Retinal pigment epithelial cell (primary cell): ENCODE measurements at places on chromosomes 2 and 18.

- no peak for DNase-seq
Measured at GRCh38 chr2:200136655-200137054, 169.8 kb upstream of the SPATS2L start.

- DNase-seq: no peak
Measured at GRCh38 chr2:98252038-98252773, 94.0 kb upstream of the CNGA3 start.

DNA sequence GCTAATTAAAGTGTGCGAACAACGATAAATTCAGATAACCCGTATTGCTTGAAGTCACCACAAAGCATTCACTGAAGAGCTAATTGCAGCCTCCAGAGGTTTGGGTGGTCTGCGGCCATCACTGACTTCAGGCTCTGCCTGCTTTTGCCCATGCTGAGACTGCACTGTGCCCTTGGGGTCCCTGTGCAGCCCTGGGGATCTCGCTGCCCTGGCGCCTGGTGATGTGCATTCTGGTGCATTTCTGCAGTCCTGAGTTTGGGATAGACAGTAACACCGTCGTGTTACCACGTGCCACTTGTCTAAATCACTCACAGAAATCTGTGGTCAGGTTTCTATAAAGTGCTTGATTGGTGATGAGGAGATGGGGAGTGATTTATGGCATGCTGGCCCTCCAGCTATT, 27.6 kb downstream of the LDLRAD4 start:
- no peak for DNase-seq

DNA sequence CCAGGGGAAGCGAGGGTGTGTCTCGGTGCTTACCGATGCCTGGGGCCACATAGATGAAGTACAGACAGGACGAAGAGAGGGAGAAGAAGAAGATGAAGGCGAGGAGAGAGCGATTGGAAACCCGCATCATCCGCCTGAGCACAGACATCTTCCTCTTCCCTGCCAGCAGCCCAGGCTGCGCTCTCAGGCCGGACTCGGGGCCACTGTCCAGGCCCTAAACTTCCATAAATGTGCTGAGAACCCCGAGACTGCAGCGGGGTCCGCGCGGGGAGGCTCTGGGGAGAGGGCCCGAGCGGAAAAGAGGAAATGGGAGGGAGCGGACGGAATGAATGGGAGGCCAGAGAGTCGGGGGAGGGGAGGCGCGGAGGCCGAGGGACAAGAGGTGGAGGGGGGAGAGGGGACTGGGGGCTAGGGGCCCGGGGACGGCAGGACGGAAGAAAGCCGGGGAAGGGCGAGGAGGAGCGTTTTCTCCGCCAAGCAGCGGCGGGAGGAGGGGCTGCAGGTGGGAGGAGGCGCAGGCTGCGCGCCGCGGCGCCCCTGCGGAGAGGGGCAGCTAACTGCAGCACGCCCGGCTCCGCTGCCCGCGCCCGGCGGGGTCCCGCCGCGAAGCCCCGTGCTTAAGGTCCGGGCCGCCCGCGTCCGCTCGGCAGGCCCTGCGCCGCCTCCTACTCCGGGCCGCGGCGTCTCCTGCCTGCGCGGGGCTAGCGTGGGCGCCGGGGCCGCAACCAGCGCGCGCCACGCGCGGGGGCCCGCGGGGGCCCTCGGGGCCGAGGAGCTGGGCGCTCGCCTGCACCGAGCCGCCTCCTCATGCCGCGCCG, at the start of gene B4GALT6:
B4GALT6 (minus strand) TSS at position 303 of the 818 bp plus-strand sequence; CDS start at position 148, 155 bp downstream.
- no peak for DNase-seq

DNA sequence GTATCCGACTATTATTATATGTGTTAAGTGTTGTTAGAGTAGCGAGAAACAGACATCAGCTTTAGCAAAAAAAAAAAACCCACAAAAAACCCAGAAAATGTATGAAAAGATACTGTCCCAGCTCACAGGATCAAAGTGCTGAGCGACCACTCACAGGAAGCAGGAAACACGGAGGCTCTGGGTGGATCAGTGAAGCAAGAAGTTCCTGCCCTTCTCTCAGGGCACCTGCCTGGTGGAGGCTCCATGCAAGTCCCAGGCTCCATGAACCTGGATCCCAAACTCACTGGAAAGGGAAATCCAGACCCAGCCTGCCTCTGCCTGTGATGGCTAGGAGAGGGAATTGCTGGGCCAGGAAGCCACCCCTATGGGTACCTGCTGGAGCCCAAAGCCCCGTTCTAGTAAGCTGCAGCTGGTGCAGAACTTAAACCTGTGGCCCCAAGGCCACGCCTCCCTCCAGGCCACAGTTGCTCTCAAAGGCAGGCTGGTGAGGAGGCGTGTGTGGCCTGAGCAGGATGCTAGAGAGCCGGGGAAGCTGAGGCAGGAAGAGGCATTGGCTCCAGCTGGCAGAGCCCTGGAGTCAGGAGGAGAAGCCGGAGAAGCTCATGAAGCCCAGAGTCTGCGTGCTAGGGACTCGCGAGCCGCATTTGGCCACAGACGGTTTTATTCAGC, 63.5 kb upstream of the TAF1B start:
- DNase-seq: no peak

GRCh38 chr18:4658804-4659203, 203.7 kb upstream of the DLGAP1 start:
- DNase-seq: no peak

DNA sequence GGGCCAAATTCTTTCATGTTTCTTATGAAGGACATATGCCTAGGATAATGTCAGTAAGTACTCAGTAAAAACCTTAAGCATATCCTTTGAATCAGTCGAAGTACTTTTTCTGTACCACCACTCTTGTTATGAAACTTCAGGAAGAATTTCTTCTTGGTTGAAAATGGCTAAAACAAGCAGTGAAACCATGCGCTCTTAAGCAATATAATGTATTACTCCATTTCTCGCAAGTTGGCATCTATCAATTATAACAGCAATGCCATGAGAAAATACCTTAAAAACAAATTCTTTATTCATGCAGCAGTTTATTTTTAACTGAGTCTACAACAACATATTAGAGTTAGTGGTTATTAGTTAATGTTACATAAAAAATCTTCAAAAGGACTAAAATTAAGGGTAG, 41.0 kb downstream of the SLC66A3 start:
- DNase-seq: no peak
